NCI-H1105 (cell line): ENCODE measurements at places on chromosomes 2 and 18.

DNA sequence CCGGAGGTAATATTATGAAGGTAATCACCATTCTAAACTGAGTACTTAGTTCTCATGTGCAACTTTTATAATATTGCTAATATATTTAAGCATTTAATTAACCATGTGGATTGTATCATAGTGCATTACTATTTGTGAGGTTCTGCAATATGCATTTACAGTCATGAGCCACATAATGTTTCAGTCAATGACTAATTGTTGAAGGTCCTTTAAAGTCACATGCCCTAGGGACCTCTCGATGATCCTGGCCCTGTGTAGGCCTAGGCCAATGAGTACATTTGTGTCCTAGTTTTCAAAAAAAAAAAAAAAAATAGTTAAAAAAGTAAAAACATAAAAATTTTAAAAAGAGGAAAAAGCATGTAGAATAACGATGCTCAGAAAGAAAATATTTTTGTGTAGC, 298.0 kb downstream of the DSEL start:
- DNase-seq = no peak

GRCh38 chr2:184971546-184972068, 373.3 kb downstream of the ZNF804A start:
- DNase-seq = no peak

DNA sequence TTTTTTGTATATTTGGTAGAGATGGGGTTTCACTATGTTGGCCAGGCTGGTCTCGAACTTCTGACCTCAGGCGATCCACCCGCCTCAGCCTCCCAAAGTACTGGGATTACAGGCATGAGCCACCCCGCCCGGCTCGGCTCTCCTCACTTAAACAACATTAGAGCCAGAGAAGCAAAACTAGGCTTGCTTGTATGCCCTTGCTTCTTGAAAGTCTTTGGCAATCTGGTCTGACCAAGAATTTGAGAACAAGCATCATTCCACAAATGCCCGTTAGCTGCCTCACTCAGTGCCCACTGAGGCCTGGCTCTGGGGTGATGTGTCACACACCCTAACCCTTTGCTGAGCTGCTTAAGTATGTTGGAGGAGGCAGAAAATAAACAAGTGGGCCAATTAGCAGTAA, 33.5 kb downstream of the SOWAHC start:
- DNase-seq = no peak

- no peak for DNase-seq
Measured at GRCh38 chr18:54382076-54382475, 24.4 kb downstream of the C18orf54 start.

DNA sequence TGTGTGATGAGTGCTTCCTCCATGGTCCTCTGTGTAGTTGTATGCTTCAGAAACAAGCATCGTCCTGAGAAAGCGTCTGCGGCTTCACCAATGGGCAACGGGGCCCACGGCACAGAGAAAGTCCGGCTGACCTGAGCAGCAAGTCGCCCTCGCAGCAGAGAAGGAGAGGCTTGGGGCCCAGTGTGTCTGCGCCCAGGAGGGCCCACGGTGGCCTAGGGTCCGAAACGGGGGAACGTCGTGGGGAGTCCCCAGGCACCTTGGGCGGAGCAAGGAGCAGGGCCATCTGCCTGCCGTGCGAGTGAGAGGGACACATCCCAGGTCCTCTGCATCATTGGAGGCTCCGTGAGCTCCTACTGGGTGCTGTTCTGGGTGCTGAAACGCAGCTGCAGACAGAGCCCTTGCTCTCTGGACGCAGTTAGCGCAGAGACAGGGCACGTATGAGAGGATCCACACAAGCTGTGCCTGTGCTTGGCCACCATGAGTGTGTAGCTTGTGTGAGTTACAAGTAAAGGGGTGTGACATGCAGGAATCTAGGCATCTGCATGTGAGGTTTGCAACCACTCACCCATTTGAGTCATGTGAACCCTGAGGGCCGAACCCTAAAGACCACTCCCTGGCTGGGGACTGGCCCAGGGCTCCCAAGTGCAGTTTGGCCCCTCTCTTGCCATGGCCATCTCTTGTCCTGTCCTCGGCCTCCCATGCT, 10.6 kb downstream of the GPC1 start:
- DNase-seq = no peak
